ENCODE measurements at places on chromosomes 2 and 18.

GRCh38 chr2:109317471-109318095, 188.6 kb downstream of the SH3RF3 start:
- no peak for DNase-seq

- DNase-seq = no peak
Observed at GRCh38 chr2:212737392-212738172, 199.0 kb upstream of the ERBB4 start.

- no peak for DNase-seq
Observed at GRCh38 chr2:230773039-230773773, 60.6 kb downstream of the CAB39 start.

DNA sequence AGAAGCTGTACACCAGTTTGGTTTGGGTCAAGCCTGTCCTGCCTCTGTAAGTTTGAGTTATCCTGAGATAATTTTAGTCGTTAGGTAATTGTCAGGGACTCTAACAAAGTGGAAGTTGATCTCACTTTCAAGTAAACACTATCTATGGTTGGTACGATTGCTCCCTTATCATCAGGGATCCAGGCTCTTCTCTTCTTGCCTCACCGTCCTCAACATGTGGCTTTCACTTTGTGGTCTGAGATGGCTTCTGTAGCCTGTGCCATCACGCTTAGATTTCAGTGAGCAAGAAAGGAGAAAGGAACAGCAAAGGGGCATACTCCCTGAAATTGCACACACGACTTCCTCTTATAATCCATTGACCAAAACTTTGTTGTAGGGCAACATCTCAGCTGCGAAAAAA, 115.6 kb downstream of the CTAGE1 start:
- DNase-seq = no peak

DNA sequence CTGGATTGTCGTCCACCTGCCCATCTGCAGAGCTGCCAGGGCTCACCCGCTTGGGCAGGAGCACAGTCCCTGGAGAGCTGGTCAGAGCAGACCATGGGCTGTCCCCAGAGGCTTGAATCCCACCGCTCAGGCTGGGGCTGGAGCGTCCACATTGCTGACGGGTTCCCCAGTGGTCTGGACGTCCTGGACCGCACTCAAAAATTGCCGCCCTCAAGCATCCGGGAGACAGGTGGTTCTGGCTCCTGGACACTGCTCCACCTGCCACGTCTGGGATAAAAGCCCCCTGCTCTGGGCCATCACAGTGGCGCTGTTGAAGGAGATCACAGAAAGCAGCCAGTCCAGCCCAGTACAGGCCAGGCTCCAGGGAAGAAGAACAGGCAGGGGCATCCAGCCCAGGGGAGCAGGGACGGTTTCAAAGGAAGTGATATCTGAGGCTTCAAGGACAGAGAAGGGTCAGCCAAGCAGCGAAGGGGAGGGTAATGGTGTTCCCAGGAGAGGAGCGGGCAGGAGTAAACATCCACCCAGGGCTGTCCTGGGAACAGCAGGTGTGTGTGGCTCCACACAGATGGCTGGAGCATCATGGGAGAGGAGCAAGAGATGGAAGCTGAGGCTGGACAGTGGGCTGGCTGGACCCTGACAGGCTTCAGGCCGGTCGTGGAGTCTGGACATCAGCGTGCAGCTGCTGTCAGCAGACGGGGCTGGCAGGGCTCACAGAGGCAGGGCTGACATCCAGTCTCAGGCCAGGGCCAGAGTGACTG, 21.9 kb upstream of the ID2 start:
- DNase-seq = no peak

DNA sequence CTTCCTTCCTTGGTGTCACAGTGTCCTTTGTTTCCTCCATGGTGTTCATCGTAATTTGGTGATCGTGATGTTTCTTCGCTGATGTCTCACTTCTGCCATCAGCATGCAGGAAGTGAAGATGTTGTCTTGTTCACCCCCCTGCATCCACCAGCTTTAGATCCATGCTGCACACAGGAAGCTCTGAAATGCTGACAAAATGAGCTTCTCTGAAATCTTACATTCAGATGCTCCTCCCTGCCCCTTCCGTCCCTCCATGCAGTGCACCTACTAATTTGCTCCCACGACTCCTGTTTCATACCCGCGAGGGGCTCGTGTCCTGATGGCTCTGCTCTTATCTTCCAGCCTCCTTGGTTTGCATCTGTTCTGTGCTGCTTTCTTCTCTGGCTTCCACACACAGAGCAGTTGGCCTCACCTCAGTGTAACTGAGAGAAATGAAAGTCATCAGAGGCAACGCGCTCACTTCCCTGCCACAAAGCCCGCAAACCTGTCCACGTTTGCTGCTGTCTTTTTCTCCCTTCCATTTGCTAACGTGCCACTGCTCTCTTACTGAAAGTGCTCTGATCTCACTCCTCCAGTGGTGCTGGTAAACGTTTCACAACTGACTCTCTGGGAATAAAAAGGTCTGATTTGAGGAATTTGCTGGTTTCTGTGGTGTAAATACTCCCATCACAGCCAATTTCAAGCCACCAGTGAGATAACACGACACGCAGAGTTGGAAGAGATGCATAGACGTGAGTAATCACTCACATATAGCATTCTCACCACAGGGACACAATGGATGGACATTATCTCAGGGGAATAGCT, 41.0 kb upstream of the MGAT4A start:
- peak; percentile 69 for DNase-seq

GRCh38 chr2:117832905-117833613, 18.6 kb downstream of the DDX18 start:
- no peak for DNase-seq

GRCh38 chr18:9575558-9575957, 38.8 kb downstream of the PPP4R1 start:
- DNase-seq = peak; percentile 25

GRCh38 chr2:74502720-74503505, 3.5 kb upstream of the LBX2 start:
- peak; percentile 76 for DNase-seq

DNA sequence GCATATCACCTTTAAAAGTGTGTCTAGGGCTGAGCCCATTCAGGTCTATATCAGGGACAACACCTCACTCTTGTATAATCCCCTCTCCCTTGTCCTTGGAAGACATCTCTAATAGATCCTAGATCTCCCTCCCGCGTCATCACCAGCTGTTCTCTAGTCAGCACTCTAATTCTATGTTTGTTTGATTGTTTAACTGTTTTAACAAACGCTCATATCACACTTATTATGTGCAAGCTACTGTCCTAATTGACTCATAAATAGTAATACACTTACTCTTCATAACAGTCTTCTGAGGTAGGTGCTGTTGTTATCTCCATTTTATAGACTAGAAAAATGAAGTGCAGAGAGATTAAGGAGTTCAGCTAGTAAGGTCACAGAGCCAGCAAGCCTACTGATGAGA, 1.6 kb upstream of the ERMN start:
- no peak for DNase-seq

GRCh38 chr2:236858661-236859060, 227.0 kb upstream of the COPS8 start:
- DNase-seq = no peak

DNA sequence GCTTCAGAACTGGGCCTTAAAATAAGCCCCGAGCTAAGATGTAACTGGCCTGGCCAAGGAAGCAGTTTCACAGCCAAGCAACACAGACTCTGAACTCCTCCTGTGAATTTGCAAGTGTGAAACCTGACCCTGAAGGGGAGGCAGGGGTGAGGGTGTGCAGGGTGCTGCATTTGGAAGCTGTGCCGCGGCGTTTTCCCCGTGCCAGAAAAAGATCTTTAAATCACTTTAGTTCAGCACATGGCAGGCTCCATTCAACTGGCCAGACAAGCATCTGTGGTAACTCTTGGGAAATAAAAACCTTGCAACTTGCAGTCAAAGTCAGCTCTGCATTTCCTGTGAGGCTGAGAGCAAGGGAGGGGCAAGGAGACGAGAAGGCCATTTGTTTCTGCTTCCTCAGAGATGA, 209.3 kb upstream of the SOX11 start:
- DNase-seq = no peak

- DNase-seq = no peak
Observed at GRCh38 chr2:177239932-177240630, 24.4 kb downstream of the NFE2L2 start.

- DNase-seq = no peak
Observed at GRCh38 chr2:122927710-122928557, 1097.2 kb upstream of the CNTNAP5 start.

DNA sequence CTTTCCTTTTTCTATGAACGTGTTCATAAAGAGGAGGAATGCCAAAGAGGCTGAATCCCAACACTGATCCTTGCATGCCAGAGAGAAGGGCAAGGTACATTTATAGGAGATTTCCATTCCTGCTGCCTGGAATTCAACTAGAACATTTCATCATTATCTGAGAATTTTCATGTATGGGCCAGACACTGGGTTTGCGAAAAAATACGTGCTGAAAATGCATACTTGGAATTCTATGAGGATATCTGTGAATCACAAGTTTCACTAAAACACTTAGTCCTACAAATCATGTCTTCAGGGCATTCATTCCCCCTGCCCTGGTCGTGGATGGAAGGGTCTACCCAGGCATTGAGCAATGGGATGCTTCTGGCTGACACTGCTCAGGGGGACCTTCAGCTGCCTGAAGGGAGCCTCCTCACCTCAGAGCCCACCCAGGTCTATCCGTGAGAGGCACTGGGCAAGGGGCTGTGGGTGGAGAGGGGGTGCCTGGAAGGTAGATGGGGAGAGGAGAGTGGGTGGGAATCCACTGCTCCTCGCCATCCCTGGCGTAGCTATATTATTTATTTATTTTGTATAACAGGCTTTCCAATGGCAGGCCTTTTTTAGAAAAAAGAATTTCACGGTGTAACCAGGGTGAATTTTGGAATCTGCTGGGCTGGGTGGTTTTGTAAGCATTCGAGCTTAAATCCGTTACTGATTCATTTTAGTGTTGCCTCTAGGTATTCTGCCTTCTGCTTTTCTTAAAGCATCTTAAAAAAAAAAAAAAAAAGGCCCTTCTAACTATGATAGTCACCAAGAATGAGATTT, 560.6 kb upstream of the ID2 start:
- no peak for DNase-seq

DNA sequence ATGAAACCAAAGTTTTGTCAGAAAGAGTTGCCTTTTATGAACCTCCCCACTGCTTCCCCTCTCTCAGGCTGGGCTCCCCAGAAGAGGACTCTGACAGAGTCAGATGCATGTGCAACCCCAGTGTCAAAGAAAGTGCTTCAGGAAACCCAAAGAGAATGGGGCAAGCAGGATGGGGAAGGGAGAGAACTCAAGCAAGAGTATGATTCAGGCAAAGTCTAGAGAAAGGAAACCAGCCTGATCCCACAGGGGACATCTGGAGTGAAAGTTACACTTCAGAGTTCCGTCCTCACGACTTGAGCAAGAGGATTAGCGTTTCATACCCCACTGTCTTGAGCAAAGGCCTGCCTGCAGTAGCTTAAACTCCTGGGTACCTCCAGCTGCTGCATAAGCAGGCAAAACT, 51.8 kb upstream of the EPC2 start:
- no peak for DNase-seq

DNA sequence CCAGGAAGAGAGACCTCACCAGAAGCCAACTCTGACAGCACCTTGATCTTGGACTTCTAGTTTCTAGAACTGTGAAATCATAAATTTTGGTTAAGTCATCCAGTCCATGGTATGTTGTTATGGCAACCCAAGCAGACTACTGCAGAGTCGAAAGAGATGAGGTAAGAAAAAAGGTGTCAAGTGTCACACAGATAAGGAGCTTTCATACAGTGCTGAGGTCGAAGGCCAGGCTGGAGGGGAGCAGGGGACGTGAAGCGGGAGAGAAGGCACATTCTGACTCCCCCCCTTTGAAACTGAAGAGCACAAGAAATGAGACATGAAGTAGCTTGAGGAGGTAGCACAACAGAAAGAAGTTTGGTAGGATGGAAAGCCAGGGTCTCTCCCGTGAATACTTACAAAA, 110.4 kb downstream of the ALK start:
- DNase-seq = no peak

- DNase-seq = no peak
Observed at GRCh38 chr2:152693033-152693432, 24.2 kb downstream of the PRPF40A start.

DNA sequence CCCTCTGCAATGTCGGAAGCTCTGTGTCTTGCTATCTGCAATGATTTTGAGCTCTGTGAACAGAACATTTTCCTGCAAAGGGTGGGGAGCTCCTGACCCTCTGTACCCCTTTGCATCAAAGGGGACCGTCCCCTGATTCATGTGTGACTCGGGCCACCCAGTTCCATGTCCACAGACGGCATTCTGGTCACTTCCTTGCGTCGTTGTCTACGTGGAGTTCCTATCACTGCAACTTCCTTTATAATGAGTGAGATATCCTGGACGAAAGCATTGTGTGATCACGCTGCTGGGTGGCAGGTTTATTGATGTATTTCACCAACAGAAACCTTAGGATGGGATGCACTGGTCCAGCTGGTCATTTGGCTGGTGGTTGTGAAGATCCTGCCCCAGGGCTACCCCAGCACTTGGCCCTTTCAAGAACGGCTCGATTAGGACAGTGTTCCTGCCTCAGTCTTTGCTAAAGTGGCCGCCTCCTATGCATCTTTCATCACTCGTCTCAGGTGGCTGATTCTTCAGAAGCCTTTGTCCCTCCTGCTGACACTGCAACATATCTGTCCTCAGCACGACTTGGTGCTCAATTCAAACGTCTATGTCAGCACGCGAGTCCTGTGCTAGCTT, 202.7 kb downstream of the ACKR3 start:
- no peak for DNase-seq

- no peak for DNase-seq
Observed at GRCh38 chr2:226074391-226074790, 674.9 kb downstream of the NYAP2 start.

DNA sequence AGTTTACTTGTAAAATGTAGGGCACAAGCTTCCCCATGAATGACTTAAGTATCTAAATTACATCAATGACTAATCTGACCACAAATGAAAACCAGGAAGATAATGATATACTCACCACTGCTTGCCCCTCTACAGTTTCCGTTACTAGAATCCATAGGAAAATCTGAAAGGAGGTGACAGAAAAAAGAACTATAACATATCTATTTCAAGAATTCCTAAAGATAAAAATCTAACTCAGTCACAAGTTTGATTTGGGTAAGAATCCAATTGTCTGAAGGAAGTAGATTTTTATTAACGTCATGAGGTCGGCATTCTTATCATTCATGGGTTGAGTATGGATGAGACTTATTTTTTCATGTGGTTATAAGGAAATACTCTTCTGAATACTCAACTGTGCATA, 7.8 kb downstream of the FRZB start:
- no peak for DNase-seq

- DNase-seq = no peak
Observed at GRCh38 chr2:25431604-25432003, 89.9 kb upstream of the DNMT3A start.

All from activated T-cell treated with anti-CD3 and anti-CD28 coated beads, Interleukin-2, amount 50 U/mL, for 48 hours (primary cell).